ENCODE measurements at places on chromosomes 6 and 20.

GRCh38 chr6:48474830-48475229, 363.8 kb upstream of the PTCHD4 start:
- no peak for DNase-seq

DNA sequence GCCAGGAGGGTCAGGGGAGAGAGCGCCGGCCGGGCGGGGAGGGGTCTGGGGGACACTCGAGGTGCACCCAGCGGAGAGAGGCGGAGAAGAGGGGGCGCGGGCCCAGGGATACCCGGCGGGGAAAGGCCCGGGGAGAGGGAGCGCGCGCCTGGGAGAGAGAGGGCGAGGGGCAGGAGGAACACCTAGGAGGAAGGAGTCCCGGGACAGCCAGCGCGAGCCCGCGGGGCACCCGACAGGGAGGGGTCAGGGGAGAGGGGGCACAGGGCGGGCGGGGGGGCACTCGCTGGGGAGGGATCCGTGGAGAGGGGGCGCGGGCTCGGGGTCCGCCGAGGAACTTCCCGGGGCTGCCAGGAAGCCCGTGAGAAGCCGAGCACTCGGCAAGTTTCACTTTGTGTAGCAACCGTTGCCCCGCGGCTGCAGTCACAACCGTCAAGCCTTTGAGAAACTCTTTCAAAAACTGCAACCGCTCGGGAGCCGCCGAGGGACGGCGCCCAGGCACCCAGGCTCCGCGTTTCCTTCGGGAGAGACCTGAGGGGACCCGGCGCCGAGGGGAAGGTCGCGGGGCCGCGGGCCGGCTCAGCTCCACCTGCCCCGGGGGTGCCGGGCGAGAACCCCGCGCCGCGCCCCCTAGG, 471 bp downstream of the EZR start:
- peak; percentile 29 for DNase-seq

GRCh38 chr6:157104803-157105202, 218.5 kb downstream of the TMEM242 start:
- DNase-seq, result no peak

DNA sequence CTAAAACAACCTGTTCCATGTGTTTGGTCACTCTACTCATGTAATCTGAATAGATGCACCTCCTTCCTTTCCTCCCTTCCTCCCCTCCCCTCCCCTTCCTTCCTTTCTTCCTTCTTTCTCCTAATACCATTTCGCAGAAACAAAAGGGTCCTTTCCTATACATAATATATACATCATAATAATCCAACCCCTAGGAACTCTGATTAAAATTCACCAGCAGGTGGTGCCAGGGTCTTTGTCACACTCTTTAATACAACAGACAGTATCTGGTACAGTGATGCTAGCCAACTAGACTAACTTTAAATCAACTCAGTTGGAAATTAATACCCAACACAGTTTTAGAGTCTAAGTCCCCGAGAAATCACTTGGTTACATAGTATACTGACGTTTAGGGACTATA, 181.2 kb upstream of the SHLD1 start:
- no peak for DNase-seq

GRCh38 chr6:154358019-154358545, 1.5 kb upstream of the IPCEF1 start:
- no peak for DNase-seq

- DNase-seq, result no peak
Observed at GRCh38 chr6:20704325-20705025, 170.2 kb downstream of the CDKAL1 start.

- no peak for DNase-seq
Observed at GRCh38 chr6:11224966-11225463, 7.5 kb downstream of the NEDD9 start.

- DNase-seq, result no peak
Observed at GRCh38 chr20:59448851-59449444, 148.5 kb downstream of the EDN3 start.

GRCh38 chr6:107202876-107203468, 87.7 kb upstream of the BEND3 start:
- no peak for DNase-seq

GRCh38 chr6:127367023-127367375, 23.6 kb upstream of the ECHDC1 start:
- no peak for DNase-seq

- DNase-seq, result no peak
Observed at GRCh38 chr6:5215159-5215558, 45.6 kb downstream of the LYRM4 start.

GRCh38 chr6:64330694-64331307, 695.2 kb downstream of the PHF3 start:
- no peak for DNase-seq

DNA sequence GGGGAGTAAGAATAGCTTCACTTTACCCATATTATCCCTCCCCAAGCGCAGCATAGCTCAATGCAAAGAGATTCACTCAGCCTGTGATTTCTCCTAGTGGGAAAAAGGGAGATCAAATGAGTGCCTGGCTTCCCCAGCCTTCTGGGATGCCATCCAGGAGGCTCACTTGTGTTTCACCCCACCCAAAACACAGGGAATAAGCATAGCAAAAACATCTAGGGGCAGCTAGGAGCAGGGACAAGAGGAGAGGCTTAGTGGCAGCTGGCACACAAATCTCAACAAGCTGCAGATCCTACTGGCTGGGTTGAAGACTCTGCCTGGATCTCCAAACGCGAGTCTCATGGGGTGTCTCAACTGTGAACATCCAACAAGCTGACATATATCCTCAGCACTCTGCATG, 715.8 kb downstream of the RNF144B start:
- no peak for DNase-seq

DNA sequence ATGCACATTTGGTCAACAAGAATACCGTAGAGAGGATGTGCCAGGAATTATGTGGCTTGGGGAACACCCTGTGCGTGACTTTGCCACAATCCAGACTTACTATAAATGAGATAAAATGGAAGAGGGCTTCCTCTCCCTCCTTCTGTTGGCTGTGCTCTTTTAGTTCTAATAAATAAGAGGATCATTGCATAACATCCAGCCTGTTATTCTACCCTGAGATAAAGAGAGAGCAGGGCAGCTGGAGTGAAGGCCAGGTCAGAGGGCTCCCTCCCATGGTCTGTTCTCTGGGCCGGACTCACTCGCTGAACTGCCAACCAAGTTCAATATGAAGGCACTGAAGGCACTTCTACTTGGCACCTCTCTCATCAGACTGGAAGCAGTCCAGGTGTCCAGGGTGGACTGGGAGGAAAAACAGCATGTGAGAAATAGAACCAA, 91.7 kb downstream of the MTFR2 start:
- DNase-seq, result no peak

- no peak for DNase-seq
Observed at GRCh38 chr6:100484474-100484873, 19.8 kb upstream of the SIM1 start.

- DNase-seq, result no peak
Observed at GRCh38 chr6:106184629-106185028, 98.5 kb downstream of the PRDM1 start.

DNA sequence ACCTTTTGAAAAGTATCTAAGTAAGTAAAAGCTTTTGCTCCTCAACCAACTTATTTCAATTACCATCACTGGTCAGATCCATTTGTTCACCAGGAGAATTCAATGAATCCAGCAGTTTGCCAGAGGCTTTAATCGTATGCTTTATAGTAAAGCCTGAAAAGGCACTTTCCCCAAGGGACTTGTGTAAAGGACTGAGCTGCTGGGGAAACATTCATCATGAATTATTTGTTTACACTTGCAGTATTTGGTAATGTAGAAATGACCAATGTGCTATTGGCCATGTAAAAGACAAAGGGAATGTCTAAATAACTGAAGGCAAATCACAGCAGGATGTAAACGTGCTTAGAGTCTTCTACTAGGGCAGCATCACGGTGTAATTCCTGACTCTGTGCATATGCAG, 471.4 kb downstream of the ADGRB3 start:
- DNase-seq, result no peak

- no peak for DNase-seq
Observed at GRCh38 chr6:150417899-150418826, 49.4 kb downstream of the IYD start.

- no peak for DNase-seq
Observed at GRCh38 chr20:19672498-19672897, 85.6 kb upstream of the RIN2 start.

DNA sequence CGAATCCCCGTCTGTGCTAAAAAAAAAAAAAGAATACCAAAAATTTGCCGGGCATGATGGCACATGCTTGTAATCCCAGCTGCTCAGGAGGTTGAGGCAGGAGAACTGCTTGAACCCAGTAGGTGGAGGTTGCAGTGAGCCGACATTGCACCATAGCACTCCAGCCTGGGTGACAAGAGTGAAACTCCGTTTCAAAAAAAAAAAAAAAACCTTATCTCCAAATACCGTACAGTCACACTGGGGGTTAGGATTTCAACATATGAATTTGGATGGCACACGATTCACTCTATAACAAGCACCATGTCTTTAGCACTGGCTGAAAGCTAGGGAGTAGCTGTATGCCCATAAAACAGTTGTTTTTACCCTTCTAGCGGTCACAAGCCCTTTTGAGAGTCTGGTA, 3.8 kb downstream of the SMIM13 start:
- no peak for DNase-seq

DNA sequence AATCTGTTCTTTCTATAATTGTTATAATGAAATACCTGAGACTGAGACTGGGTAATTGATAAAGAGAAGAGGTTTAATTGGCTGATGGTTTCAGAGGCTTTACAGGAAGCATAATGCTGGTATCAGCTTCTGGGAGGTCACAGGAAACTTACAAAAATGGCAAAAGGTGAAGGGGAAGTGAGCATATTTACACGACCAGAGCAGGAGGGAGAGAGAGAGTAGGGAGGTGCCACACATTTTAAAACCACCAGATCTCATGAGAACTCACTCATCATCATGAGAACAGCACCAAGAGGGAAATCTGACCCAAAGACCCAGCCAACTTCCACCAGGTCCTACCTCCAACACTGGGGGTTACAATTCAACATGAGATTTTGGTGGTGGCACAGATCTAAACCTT, 2.6 kb upstream of the SIRPB1 start:
- DNase-seq, result no peak

DNA sequence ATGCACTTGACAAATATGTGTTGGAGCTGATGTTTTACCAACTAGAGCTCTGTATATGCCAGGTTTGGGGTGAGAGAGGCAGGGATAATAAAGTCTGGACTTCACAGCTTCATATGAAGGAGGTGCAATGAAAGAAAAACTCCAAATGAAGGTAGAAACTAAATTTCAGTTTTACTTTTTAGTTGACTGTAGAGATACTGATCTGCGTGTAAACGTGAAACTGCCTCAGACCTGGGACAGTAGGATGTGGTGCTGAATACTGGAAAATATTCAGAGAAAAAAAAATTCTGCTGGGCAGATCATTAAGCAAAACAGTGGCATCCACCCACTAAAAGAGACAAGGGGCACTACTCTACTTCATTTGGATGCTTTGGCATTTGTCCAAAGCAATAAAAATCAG, 94.5 kb downstream of the BACH2 start:
- no peak for DNase-seq

GRCh38 chr6:10531503-10531902, 10.4 kb downstream of the GCNT2 start:
- no peak for DNase-seq

GRCh38 chr20:51023617-51024155, 779 bp upstream of the KCNG1 start:
- DNase-seq, result no peak

DNA sequence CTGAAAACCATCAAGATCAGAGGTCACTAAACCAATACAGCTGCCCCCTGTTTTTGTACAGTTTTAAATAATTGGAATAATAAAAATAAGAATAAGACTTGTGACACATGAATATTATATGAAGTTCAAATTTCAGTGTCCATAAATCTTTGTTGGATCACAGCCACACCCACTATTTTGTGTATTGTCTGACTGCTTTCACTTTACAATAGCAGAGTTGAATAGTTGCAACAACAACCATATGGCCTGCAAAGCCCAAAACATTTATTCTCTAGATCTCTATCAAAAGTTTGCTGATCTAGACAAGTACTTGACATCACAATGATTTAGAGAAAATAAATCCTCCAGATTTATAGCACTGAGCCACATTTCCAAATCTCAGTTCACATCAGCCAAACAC, 73.6 kb downstream of the SPTLC3 start:
- DNase-seq, result no peak
